ENCODE measurements at places on chromosomes 4 and X.
A peak's percentile ranks its signal among the peaks of the same experiment; 100 is the strongest.

- DNase-seq, result no peak
These were observed 2493.3 kb downstream of the ARAP2 start for GRCh38 chr4:33751050-33751449.

GRCh38 chrX:150495496-150495895 is 72.9 kb upstream of the MTM1 start:
- DNase-seq, result no peak

- DNase-seq, result no peak
These were observed 270.5 kb upstream of the GPC4 start for GRCh38 chrX:133685822-133686221.

DNA sequence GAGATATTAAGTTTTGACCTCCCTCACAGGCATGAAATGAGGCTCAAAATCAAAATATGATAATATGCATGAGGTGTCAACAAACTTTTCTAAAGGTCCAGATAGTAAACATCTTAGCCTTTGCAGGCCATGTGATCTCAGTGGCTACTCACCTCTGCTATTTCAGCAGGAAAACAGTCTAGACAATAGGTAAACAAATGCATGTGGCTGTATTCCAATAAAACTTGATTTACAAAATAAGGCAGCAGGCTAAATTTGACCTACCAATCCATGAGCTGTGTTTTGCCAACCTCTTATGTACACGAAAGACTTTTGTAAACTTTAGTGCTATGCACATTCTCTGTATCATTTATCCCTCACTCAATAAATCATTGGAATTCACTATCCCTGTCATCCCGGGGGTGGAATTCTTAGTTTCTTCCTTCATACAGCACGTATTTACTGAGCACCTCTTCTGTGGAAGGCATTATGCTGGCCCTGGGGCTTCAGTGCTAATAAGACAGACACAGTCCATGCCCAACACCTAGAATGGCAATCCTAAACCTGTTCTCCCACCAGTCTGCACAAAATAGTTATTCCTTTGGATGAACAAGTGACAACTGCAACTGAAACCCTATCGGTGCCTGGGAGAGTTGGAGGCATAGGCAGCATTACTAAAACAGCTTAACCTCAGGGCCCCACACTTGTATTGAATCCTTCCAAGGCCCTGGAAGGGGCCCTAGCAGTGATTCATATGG is 19.9 kb downstream of the MAGEB17 start:
- no peak for DNase-seq

- DNase-seq, result no peak
These were observed 6.8 kb downstream of the METAP1 start for GRCh38 chr4:99002279-99002678.

- no peak for DNase-seq
These were observed 178.6 kb upstream of the MAMLD1 start for GRCh38 chrX:150184491-150184890.

- DNase-seq, result no peak
These were observed 19.3 kb upstream of the HTRA3 start for GRCh38 chr4:8250227-8250626.

GRCh38 chrX:40524423-40524822 is 56.3 kb upstream of the ATP6AP2 start:
- no peak for DNase-seq

DNA sequence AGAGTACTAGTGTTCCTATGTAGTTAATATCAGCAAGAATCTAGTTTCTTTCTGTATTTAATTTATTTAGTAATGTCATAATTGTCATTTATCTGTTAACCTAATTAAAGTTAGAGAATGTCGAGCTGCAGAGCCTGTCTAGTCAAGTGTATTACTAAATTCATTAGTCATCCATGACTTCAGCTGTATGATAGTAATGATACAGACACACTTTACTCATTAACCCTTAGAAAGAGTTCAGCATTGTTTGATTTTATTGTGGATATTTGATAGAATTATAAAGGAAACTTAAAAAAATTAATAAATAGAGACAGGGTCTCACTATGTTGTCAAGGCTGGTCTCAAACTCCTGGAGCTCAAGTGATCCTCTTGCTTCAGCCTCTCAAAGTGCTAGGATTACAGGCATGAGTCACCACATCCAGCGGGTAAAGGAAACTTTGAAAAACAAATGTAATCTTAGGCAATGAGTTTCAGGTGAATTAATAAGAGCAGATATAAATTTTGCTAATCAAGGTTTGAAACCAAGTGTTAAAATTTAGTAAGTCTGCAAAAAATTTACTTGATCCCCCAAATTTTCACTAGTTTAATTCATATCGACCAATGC is 110.6 kb downstream of the ANK2 start:
- no peak for DNase-seq

DNA sequence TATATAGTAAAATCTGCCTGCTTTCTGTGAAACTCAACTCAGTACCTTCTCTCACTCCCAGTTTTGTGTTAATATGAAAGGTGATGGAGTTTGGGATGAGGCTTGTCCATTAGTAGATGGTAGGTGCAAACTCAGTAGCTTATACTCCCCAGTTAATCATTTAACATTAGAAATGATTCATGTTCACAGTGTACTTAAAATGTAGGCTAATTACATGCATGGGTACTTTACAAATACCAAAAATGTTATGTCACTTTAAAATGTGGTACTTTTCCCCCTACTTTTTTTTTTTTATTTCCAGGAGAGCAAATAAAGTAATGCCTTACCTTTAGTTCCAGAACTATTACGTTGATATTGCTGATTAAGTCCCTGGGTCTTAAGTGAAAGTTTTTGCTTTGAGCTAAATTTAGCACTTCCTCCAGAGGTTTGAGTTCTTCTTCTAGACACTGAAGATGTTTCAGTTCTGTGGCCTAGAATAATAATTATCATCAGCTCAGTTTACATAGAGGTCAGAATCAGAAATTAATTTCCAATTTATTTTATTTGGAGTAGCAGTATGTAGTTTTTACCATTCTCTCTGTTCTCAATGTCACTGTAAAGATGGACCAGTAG is 3.0 kb downstream of the IL2 start:
- no peak for DNase-seq

DNA sequence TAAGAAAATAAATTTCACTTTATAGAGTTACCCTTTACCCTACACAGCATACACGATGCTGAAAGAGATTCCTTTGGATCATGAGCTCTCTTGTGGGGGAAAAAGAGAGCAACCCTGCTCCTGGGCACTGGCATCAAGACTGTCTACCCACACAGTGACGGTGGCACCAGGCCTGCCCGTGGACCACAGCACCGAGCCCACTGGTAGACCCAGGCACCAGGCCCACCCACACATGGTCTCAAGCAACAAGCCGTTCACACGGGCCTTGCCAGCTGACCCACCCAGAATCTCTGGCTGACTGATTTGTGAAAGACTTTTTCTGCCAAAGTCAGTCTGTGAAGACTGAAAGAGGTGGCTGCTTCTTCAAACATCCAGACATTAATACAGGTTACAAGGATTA is 6.7 kb downstream of the CFI start:
- no peak for DNase-seq

DNA sequence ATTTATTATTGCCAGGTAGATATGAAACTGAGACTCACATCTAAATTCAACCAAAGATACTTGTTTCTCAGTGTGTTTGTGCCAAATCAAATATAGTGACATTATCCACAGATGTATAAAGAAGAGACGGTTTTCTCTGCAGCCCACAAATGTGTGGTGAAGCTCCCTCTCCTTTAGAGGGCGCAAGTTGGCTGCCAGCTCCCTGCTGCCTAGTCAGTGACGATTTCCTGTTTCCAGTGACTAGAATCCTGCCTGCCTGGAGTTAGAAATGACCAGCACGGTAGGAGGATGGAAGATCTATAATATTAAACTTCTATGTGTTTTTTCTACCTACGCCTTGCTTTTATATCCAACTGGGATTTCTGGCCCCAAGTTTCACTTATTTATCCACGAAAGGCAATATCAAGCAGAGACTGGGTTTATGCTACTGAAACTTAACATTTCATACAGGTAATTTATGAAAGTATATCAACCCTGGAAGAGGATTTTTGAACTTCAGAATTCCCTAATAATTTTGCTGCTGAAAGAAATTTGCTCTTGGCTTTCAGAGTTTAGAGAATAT is 1793.7 kb upstream of the TENM3 start:
- DNase-seq, result no peak

- DNase-seq, result peak; percentile 49
These were observed 22.0 kb downstream of the DYNLT3 start for GRCh38 chrX:37825215-37825842.

DNA sequence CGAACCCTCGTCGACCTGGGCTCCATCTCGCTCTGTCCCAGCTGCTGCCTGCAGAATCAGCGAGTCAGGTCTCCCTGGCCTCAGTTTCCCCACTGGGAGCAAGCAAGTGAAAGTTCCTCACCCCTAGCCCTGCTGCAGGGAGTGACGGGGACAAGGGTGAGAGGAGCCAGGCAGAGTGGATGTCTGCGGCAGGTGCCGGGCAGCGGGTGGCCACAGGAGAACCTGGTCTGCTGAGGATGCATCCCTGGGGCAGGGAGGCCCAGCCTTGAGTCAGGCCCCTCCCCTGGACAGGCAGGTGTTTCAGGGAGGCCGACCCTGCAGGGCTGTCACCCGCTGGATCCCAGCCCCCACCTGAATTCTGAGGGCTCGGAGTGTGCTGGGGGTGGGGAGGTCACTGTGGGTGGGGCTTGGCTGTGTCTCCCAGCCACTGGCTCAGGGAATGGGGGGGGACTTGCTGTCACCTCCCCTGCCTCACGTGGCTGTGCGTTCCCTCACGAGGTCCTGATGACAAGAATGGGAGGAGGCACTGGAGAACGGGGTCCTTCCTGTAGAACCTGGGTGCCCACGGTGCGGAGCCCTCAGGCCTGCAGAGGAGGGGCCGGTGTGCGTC is 33.2 kb downstream of the LRPAP1 start:
- no peak for DNase-seq

DNA sequence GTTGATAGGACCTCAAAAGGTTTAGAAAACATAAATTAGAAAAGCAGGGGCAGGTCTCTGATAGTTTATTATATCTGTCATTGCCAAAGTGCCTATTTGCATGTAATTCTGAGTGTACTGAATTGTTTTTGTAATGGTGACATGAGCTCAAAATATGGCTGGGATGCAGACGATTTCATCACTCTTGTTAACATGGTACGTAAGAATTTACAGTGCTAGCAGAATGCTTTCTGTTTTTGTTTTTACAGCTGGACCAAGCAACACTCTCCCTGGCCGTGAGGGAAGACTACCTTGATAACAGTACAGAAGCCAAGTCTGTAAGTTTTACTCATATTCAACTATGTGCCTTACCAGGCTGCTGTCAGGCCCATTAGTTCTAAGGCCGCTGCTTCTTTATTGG is 58.1 kb downstream of the PHEX start:
- no peak for DNase-seq

- DNase-seq, result no peak
These were observed 97.9 kb downstream of the FRMPD4 start for GRCh38 chrX:12236156-12236555.

- DNase-seq, result no peak
These were observed 40.8 kb downstream of the FAM241A start for GRCh38 chr4:112185740-112186670.

GRCh38 chr4:61675464-61675863 is 475.3 kb downstream of the ADGRL3 start:
- DNase-seq, result no peak

DNA sequence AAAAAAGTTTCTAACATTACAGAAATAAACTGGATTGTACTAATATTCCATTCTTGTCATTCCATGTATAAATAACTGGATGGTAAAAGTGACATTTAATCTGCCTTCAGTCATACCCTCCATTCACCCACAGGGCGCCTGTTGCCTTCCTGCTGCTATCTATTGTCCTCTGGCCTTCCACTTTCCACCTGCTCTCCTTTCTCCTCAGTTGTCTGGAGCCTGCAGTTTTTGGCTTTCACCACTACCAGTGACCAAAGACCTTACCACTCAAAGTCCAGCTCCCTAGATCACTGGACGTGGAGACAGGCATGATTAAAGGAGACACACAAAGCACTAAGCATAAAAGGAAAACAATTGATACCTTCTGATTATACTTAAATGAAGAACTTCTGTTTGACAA is 46.2 kb upstream of the NHS start:
- no peak for DNase-seq

- DNase-seq, result no peak
These were observed 38.6 kb downstream of the TNIP3 start for GRCh38 chr4:121125498-121125885.

DNA sequence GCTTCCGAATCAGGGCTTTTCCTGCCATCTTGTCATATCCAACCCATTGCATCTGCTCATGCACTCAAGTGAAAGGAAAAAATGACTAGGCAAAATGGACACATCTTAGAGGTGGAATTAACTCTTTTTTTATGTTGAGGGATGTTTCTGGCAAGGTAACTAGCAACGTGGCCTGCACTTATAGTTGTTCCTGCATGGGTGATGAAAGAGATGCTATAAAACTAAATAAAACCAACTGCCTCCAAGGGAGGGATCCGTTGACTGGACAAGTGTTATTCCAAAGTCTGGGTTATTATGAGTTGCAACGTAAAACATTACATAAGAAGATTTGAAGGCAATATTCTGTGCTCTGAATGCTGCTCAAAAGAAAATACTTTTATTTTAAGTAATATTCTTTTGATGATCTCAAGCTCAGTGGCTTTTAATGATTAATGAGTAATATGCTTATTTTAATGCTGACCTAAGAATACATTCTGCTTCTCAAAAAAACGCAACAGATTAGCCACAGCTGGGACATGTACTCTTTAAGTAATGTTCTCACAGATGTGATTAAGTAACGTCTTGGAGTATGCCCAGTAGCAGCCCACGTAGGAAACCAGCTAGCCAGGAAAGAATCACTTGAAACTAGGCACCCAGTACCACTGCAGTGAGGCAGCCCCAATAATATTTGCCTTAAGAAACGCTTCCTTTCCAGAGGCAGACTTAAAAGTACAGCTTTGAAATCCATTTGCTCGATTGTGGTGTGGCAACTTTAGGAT is 27.4 kb downstream of the KLF3 start:
- no peak for DNase-seq

DNA sequence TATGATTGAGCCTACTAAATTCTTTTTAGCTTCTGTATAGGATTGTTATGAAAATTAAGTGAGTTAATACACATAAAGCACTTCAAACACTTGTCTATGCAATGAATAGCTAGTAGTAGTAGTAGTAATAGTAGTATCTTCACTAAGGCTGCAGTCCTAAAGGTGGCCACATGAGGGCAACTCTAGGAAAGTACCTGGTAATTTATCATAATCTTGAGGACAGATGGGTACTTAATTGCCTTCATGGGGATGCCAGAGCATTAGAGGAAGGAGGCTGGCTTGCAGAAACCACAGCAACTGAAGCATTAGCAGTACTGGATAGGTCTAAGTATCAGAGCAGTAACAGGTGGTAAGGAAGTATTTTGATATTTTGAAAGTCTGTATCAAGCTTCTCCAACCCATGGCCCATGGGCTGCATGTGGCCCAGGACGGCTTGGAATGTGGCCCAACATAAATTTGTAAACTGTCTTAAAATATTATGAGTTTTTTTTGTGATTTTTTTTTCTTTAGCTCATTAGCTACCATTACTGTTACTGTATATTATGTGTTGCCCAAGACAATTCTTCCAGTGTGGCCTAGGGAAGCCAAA is 17.3 kb downstream of the NIPAL1 start:
- DNase-seq, result no peak

DNA sequence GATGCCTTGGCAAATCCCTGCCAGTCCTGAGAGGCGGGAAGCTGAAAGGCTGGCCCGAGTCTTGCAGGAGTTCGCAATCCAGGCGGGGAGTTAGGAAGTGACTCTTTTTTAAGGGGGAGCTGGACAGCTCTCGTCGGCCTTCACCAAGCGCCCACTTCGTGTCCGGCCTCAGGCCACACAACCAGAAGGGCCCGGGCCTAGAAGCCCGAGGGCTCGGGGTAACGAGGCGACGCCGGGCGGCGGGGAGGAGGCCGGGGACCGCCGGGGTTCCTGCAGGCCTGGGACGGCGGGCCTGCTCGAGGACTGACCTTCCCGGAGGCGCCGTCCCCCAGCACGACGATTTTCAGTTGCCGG is 395 bp downstream of the RAB28 start:
- peak; percentile 31 for DNase-seq

All from mucosa of gallbladder (tissue), 1 donor.